Astrocyte (in vitro differentiated cells and primary cell): ENCODE measurements at places on chromosomes 6 and 20. TPM values are rescaled to one million over a fixed set of nuclear protein-coding genes. Genes with fewer than 3 reads are reported as not detected.

SYCP2L gene
- 3.4 and 6.4 TPM in 2 replicates for total RNA-seq

SLC44A4 gene
- 0.23 and 0.29 TPM in 2 replicates for total RNA-seq

ESR1 gene
- 0.05 TPM in 2 replicates for total RNA-seq

PPDPF gene
- 251 and 268 TPM in 2 replicates for total RNA-seq

- H3K27ac ChIP-seq: no peak overlapping the region
- H3K4me3 ChIP-seq: no peak overlapping the region
- DNase-seq: no peak
- H3K4me1 ChIP-seq: no peaks in the 10 kb centered on the region
- H3K27me3 ChIP-seq: no peaks in the 10 kb centered on the region
Observed at GRCh38 chr6:38316099-38316868, 323.4 kb downstream of the BTBD9 start.

DNA sequence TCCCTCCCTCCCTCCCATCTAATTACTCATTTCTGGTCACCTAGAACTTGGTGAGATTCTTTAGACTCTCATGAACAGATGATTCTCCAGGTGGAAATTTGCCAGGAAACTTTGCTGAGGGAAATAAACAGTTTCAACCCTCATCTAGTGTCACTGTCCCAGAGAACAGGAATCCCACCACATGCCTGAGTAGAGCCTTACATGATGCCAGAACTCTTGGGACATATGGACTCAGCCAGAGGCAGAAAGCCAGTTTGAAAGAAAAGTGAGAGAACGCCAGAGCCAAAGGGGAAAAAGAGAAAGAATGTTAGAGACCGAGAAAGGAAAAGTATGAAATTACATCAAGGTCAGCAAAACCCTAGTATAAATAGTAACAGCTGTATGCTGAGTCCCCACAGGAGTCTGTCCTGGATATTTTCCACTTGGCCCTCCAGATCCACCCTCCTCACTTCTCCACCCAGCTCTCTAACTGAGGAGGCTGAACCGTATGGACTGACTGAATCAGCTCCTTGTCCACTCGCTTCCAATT, 127.5 kb upstream of the COL21A1 start:
- H3K36me3 ChIP-seq: no peaks in the 10 kb centered on the region
- no peak overlapping the region for H3K4me3 ChIP-seq
- no peak overlapping the region for H3K27ac ChIP-seq
- H3K4me1 ChIP-seq: peaks cover 18% of the 10 kb centered on the region
- DNase-seq: peak; percentile 61

GRCh38 chr6:41836660-41837052, 49.2 kb downstream of the TOMM6 start:
- H3K4me1 ChIP-seq: no peaks in the 10 kb centered on the region
- H3K27ac ChIP-seq: no peak overlapping the region
- H3K36me3 ChIP-seq: no peaks in the 10 kb centered on the region
- no peak for DNase-seq
- no peaks in the 10 kb centered on the region for H3K27me3 ChIP-seq
- no peak overlapping the region for H3K4me3 ChIP-seq

- no peaks in the 10 kb centered on the region for H3K27me3 ChIP-seq
- DNase-seq: no peak
- H3K27ac ChIP-seq: no peak overlapping the region
- no peaks in the 10 kb centered on the region for H3K36me3 ChIP-seq
Observed at GRCh38 chr6:145707397-145707796, 27.9 kb downstream of the EPM2A start.

- H3K36me3 ChIP-seq: no peaks in the 10 kb centered on the region
- H3K4me3 ChIP-seq: no peak overlapping the region
- peaks cover 10% of the 10 kb centered on the region for H3K4me1 ChIP-seq
- DNase-seq: peak; percentile 92
- H3K27ac ChIP-seq: no peak overlapping the region
Observed at GRCh38 chr6:422433-423054, 31.0 kb downstream of the IRF4 start.

DNA sequence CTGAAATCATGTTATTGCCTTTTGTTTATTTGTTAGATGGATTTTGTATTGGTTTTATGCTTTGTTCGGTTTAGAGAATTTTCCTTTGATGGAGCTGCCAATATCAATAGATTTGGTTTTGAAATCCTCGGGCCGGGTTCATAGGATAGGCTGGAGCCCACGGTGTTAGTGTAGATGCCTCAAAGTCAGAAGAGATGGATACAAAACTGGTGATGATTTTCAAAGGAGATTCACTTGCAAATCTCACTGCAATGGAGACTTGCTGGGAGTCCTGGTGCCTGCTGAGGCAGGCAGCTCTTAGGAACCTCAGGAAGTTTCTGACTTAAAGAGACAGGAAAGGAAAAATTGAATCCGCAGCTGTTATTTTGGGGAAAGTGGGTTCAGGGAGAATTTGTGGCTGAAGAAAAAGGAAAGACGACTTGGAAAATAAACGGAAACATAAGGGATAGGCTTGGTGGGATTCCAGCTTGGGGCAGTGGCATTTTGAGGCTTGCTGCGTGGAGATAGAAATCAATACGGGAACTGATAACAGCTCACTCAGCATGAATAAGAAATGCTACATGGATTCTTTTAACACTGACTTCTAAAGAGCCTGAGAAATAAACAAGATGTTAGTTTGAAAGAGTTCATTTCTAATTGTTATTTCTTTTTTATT, 241.6 kb downstream of the PHACTR1 start:
- no peaks in the 10 kb centered on the region for H3K36me3 ChIP-seq
- peak; percentile 10 for DNase-seq
- H3K4me1 ChIP-seq: peaks cover 9% of the 10 kb centered on the region
- peak overlapping the region; percentile 86 for H3K4me3 ChIP-seq

- H3K4me3 ChIP-seq: no peak overlapping the region
- no peaks in the 10 kb centered on the region for H3K36me3 ChIP-seq
- no peak for DNase-seq
Observed at GRCh38 chr6:36713846-36714245, 16.2 kb downstream of the RAB44 start.

- H3K27me3 ChIP-seq: no peaks in the 10 kb centered on the region
- H3K36me3 ChIP-seq: peaks cover 24% of the 10 kb centered on the region
- peaks cover 20% of the 10 kb centered on the region for H3K4me1 ChIP-seq
- DNase-seq: peak; percentile 85
- H3K27ac ChIP-seq: peak overlapping the region; percentile 4
Observed at GRCh38 chr20:35120012-35120701, 27.0 kb downstream of the EDEM2 start.

DNA sequence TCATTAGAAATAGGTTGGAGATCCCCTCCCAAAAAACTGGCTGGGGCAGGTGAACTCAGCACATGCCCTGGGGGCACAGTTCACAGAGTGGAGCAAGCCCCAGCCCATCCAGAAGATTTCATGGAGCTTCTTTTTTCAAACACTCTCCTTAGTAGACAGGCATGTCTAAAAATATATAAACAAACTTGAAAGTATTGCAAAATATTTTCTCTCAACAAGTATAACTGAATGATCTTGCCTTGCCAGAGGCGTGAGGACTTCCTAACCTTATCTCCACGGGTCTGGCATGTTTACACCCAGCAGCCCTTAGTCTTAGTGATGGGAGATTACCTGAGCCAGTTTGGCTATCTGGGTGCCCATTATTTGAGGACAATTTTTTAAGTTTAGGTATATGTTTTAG, 107.1 kb downstream of the QRSL1 start:
- no peaks in the 10 kb centered on the region for H3K27me3 ChIP-seq
- no peaks in the 10 kb centered on the region for H3K36me3 ChIP-seq
- no peaks in the 10 kb centered on the region for H3K4me1 ChIP-seq
- no peak overlapping the region for H3K4me3 ChIP-seq
- no peak for DNase-seq

DNA sequence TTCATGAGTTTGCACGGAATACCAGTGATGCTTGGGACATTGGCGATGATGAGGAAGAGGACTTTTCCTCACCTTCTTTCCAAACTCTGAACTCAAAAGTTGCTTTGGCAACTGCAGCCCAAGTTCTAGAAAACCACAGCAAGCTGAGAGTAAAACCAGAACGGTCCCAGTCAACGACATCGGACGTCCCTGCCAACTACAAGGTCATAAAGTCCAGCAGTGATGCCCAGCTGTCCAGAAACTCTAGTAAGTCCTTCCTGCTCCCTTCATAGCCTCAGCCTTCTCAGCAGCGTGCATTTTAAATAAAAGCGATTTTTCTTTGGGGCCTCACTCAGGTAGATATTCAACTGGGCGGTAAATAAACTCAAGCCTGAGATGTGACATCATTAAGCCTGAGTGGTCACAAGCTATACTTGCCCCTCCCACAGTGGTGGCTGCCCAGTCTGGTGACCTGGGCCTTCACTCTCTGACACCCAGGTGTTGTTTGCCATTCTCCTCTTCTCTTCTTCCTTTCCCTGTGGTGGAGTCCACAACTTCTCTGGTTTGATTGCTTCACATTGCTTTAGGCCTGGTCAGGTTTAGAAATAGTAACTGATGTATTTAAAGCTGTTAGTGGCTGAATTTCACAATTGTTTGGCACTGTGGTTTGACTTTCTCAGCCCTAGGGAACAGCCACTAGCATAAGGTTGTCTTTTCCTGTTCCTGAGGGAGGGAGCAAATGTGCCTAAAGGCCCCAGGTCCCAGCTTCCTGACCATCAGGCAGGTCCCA, 21.6 kb upstream of the TMEM217 start:
- peak; percentile 12 for DNase-seq
- H3K4me1 ChIP-seq: peaks cover 4% of the 10 kb centered on the region
- H3K27ac ChIP-seq: no peak overlapping the region
- no peak overlapping the region for H3K4me3 ChIP-seq
- peaks cover 21% of the 10 kb centered on the region for H3K36me3 ChIP-seq
- no peaks in the 10 kb centered on the region for H3K27me3 ChIP-seq

GRCh38 chr6:47484616-47485015, 7.0 kb downstream of the CD2AP start:
- no peaks in the 10 kb centered on the region for H3K27me3 ChIP-seq
- peaks cover 26% of the 10 kb centered on the region for H3K4me1 ChIP-seq
- peak; percentile 96 for DNase-seq

GRCh38 chr20:46975976-46976375, 81.3 kb downstream of the EYA2 start:
- H3K4me1 ChIP-seq: no peaks in the 10 kb centered on the region
- H3K4me3 ChIP-seq: no peak overlapping the region
- H3K36me3 ChIP-seq: no peaks in the 10 kb centered on the region

DNA sequence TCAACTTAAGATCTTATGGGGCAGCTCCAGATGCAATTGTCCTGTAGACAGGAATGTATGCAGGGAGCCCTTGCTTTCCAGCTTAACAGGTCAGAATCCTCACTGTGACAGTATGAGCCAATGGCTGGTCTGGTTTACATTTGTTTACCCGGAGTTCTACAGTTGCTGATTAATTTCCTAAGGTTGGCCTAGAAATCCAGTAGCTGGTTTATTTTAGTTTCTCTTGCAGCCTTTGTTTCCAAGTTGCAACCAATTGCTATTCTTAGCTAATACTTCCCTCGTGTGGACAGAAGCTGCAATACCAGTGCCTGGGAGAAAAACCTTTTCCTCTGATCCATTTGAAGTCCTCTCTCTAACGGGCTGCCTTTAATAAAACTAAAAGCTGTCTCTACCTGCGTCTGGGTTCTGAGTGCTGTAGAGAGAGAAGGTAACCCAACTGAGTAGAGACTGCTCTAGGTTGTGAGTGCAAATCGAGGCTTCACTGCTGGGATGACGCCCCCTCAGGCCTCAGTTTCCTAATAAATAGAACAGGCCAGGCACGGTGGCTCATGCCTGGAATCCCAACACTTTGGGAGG, 45.9 kb downstream of the ZNF217 start:
- H3K36me3 ChIP-seq: no peaks in the 10 kb centered on the region
- H3K27me3 ChIP-seq: no peaks in the 10 kb centered on the region
- H3K27ac ChIP-seq: no peak overlapping the region
- no peak overlapping the region for H3K4me3 ChIP-seq

GRCh38 chr6:14799928-14800327, 445.9 kb upstream of the JARID2 start:
- no peak overlapping the region for H3K27ac ChIP-seq
- H3K27me3 ChIP-seq: no peaks in the 10 kb centered on the region
- no peaks in the 10 kb centered on the region for H3K36me3 ChIP-seq
- peaks cover 4% of the 10 kb centered on the region for H3K4me1 ChIP-seq
- H3K4me3 ChIP-seq: no peak overlapping the region

DNA sequence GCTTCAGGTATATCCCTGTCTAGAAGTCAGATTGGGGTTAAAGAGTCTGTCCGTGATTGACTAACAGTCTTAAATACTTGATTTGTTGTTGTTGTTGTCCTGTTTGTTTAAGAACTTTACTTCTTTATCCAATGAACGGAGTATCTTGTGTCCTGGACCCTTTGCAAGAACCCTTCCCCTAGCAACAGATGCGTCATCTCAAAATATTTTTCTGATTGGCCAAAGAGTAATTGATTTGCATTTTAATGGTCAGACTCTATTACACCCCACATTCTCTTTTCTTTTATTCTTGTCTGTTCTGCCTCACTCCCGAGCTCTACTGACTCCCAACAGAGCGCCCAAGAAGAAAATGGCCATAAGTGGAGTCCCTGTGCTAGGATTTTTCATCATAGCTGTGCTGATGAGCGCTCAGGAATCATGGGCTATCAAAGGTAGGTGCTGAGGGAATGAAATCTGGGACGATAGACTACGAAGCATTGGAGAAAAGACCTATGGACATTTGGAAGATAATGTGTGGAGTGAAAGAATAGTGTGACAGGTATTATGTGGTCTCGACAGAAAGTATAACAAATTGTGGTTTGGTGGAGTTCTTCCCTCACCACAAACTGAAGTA, at the start of gene HLA-DRA:
Gene HLA-DRA (plus strand): TSS at position 286 of the 613 bp plus-strand sequence. CDS start 64 bp downstream, at position 350.
- H3K4me1 ChIP-seq: no peaks in the 10 kb centered on the region
- no peak within 1 kb of the TSS for H3K27ac ChIP-seq
- no peak within 1 kb of the TSS for H3K4me3 ChIP-seq
- DNase-seq: peak; percentile 12

DNA sequence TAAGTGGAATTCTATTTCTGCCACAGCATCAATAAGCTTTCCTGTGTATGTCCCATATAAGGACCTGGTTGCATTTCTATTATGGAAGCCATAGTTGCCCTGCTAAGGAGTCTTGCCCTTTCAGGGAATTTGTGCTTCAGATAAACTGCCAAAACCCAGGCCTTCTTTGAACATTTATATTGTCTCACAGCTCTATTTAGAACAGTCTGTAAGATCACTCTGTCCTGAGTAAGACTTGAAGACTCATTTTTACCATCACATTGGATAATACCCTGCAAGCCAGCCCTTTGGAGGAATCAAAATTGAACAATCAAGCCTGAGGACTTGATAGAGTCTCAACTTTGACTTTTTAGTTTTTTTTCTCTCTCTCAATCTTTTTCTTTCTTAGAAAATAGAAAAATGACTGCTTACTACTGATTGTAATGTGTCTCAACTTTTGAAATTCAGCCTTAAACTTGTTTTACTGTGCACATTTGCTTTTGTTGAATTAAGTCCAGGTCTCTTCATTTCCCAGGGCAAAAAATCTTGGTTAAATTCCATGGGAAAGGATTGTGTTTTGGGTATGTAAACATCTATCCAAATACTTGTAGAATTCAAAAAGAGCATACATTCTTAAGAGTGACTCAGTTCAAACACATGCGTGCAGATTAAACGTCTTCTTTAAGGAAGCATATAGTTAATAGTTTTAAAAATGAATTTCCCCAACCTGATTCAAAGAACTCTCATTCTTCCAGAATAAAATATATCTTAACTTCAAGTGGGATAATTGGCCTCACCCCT, 91.2 kb downstream of the PLCB1 start:
- no peaks in the 10 kb centered on the region for H3K27me3 ChIP-seq
- DNase-seq: peak; percentile 91
- no peaks in the 10 kb centered on the region for H3K36me3 ChIP-seq
- no peak overlapping the region for H3K4me3 ChIP-seq
- peaks cover 30% of the 10 kb centered on the region for H3K4me1 ChIP-seq
